8988T (cell line): ENCODE measurements at places on chromosomes 5 and 9.

DNA sequence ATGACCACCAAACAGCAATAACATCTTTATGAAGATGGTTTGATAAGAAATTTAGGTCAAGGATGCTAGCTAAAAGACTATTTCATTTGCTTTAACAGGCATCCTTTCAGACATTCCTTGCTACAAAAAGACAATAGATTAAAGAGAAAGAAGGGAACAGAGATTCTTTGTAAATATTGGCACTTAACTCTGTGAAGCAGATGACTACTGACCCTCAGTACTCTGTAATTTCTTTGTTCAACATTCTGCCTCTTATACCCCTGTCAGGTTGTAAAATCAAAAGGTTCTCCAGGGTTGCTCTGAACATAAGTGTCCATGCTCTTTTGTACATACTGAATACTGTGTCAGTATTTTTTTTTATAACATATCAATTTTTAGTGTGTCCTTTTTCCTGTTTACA lies 610.6 kb upstream of the GRAMD2B start:
- DNase-seq = no peak

DNA sequence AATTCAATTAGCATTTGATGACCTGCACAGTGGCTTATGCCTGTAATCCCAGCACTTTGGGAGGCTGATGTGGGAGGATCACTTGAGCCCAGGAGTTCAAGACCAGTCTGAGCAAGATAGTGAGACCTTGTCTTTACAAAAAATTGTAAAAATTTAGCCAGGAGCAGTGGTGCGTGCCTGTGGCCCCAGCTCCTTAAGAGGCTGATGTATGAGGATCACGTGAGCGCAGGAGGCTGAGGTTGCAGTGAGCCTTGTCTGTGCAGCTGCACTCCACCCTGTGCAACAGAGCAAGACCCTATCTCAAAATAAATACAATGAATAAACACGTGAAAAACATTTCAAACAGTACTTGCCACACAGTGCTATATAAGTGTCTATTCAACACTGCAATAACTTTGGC lies 4.2 kb downstream of the ABCA1 start:
- no peak for DNase-seq

DNA sequence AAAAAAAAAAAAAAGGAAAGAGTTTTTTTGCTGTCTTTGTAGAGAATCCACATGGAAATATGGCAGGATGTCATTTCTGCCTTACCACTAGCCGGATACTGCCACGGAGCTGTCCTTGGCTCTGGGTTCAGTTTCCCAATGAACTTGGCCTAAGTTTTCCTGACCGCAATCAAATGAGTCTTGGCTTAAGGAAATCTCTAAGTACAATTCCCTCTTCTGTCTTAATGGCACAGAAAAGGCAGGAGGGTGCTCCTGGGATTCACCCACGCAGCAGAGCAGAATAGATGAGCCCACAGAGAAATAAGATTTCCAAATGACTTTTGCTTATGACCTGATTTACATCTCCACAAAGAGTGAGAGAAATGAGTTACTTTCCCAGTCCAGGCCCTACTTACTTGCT lies 284.0 kb upstream of the VLDLR start:
- no peak for DNase-seq

- no peak for DNase-seq
Observed at GRCh38 chr5:75054134-75054930, 2.0 kb upstream of the GCNT4 start.

- DNase-seq = no peak
Observed at GRCh38 chr9:7186175-7186574, 428.4 kb downstream of the KDM4C start.
